Activated gamma-delta T cell (primary cell): ENCODE measurements at places on chromosomes 3 and 15.

- DNase-seq, result no peak
Measured at GRCh38 chr15:33742800-33743199, 225.5 kb upstream of the CHRM5 start.

- no peak for DNase-seq
Measured at GRCh38 chr3:123807820-123808219, 76.3 kb downstream of the MYLK start.

DNA sequence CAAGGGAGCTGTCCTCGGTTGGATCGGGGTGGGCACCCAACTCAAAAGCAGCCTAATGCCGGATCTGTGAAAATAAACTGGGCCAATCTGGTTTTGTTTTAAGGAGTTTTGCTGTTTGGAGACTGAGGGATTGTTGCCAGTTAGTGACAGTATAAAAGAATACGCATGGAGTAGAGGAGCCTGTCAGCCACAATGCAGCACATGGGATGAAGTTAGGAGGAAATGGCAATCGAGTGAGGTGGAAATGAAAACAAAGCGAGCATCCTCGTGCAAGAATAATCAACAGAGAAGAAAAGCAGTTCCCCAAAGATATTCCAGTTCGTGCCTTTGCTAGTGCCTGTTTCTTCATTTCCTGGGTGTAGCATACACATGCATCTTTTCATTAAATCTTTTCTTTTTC lies 108.4 kb upstream of the RORA start:
- no peak for DNase-seq

- DNase-seq, result no peak
Measured at GRCh38 chr15:81411051-81411450, 37.0 kb upstream of the TMC3 start.

DNA sequence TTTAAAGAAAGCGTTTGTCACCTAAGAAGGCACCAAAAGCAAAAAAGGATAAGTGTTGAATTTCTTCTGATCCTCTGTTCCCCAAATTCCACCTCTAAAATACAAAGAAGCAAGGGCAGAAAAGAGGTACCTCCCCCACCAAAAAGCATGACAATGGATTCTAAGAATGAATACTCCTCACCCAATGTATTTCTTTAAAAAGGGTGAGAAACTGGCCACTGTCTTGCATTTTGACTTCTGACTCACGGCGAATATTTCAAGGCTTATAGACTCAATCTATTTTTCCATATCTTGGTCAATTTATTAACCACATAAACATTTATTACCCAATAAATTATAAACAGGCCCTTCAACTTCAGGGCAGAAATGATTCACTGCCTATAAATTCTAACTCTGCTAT lies 131.1 kb downstream of the NR1I2 start:
- no peak for DNase-seq

- DNase-seq, result no peak
Measured at GRCh38 chr3:81816473-81817250, 55.2 kb upstream of the GBE1 start.

DNA sequence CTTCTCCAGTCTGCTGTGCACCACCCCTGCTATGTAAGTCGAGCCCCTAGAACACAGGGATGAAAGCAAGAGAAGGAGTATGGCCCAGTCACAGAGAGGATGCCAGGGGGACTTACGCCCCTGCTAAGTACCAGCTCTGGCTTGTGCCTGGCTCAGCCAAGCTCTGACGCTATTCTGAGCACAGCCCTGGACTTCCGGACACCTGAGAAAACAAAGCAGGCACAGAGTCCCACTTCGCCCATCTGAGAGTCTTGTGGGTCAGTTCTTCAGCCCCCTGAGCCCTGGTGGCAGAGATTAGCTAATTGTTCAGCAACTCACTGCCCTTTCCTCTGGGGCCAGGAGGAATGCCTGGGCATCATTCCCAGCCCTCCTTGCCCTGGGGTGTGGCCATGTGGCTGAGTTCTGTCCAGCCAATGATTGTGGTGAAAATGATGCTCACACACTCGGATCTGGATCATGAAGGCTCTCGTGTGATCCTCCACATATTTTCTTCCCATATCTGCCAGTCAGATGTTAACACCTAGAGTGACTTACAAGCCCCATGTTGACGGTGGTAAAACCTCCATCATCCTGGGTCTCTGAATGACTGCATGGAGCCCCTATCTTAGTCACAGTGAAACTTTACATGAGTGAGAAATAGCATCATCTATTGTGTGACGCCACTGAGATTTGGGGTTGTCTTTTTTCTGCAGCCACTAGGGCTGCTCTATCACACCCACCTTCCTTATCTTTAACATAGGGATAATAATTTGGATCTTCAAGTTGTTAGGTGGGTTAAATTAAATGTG lies 105.7 kb downstream of the TPRA1 start:
- DNase-seq, result no peak

DNA sequence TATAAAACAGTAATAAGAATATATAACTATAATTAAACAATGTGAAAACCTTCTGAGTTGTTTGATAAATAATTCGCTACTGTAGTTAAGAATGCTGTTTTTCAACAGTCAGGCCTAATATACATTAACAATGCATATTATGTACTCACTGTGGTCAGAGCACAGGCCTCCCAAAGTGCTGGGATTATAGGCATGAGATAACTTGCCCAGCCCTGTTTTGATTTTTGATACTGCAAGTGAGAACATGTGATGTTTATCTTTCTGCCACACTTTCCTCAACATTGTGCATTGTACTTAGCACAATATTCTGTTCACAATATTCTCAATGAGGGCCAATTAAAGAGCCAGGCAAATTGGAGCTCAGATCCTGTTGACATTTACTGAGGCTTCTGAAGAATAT lies 274.5 kb upstream of the RARB start:
- DNase-seq, result no peak

DNA sequence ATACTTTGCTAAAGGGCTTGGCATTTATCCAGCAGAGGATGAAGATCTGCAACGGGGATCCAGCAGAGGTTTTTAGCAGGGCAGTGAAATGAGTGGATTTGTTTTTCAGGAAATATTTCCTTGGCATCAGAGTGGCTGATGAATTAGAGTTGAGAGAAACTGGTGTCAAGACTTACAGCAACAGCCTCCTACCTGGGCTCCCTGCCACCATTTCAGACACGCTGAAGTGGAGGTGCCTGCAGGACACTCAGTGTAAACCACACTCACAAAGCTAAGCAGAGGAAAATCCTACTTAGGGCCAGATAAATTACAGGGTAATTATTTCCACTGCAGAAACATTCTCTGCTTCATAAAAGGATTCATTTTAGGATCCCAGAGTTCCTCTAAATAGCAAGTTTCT lies 519.7 kb downstream of the FGF12 start:
- DNase-seq, result no peak

DNA sequence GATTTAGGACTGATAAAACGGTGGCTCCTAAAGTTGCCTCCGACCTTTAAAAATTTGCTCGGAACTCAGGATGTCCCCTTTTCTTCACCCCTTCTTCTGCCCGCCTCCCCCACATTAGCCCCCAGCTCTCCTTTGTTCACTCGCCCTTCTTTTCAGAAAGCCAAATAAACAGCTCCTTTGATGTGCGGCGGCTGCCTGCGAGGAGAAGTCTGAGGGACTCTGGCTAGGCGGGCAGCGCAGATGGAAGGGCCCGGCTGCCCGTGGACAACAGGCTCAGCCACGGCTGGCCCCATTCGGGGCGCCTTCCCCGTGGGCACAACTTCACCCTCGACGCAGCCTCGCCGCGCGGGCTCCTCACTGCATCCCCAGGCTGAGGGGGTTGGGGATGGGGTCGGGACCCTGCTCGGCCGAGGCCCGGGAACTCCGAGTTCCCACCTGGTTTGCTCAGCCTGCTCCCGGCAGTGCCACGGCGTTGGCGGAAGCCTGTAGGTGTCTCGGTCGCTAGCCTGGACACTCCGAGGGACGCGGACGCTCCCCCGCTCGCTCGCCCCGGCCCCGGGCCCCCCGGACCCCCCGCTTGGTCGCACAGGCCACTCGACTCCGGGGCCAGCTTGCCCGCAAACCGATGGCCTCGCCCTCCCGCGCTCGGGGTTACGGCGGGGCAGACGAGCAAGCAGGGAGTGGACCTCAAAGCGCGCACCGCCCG lies 897 bp upstream of the TLE3 start:
- DNase-seq, result no peak

DNA sequence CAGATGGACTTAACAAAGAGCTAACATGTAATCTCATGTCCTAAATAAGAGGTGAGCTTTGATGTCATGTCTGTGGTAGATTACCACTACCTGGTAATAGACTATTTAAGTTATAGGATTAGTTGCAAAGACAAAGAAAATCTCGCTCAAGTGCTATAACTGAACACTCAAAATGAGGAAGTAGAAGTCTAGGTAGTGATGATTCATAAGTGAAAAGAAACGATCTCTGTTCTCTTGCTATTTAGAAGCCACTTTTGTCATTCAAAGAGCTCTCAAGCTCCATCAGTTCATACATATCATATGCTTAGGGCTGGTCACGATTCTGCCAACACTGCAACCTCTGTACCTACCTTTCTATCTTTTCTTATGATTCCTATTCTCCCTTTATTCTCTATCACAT lies 110.9 kb downstream of the EDEM1 start:
- DNase-seq, result no peak

DNA sequence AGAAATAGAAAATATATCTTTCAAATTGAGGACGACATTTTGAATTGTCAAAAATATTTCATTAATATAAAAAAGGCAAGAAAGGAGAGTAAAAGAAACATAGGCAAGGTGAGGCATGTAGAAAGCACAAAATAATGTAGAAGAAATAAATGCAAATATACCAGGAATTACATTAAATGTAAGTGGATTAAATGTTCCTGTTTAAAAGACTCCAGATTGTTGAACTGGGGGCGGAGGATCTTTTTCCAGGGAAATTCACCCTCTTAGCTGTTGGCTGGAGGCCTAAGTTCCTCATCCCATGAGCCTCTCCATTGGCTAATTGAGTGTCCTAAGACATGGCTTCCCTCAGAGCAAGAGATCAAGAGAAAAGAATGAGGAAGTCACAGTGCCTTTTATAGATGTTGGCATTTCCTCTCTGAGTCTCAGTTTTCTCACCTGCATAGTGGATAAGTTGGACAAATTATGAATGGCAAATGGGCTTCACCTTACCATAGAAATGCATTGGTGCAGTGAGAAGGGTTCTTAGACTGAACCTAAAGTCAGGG lies 147.4 kb upstream of the SMAD3 start:
- no peak for DNase-seq

DNA sequence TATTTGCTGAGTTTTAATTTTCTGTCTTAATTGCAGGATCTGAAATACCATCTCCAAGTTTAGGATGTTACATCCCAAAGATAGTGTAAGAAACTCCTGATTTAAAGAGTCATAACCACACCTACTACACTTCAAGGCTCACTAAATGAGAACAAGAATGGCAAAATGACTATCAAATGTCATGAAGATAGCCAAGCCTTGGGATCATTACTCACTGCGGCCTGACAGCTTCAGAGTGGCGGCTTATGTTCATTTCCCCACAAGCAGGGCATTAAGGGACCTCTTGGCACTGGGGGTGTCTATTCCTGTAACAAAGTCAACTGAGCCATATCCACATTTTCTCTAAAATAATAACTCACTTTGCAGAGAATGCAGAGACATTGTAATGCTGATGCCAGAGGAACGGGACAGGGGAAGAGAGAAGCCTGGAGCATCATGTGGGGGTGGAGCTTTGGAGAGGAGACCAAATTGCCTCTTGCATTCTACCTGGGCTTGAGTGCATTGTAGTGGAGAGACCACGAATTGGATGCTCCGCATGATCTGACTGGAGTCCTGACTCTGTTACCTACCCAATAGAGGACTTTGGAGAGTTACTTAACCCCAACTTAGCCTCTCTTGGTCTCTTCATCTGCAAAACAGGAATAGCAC lies 219.2 kb downstream of the OPA1 start:
- no peak for DNase-seq

- DNase-seq, result no peak
Measured at GRCh38 chr3:150050510-150050909, 79.8 kb upstream of the PFN2 start.

GRCh38 chr3:78660957-78661356 lies 1106.8 kb downstream of the ROBO1 start:
- DNase-seq, result no peak

DNA sequence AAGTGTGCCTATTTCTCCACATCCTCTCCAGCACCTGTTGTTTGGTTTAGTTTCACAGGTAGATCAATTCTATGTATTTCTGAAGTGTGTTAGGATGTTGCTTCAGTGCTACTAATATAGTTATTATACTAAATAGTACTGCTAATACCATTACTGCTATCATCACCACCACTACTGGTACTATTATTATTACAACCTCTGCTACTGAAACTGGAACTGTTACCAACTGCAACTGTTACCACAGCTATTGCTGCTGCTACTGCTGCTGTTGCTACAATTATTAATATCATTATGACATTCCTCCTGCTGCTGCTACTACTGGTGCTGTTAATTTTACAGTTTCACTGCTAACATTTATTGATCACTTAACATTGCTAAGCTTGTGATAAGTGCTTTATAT lies 8.3 kb upstream of the LMOD3 start:
- no peak for DNase-seq

- no peak for DNase-seq
Measured at GRCh38 chr3:13656584-13657301, 107.8 kb downstream of the FBLN2 start.

DNA sequence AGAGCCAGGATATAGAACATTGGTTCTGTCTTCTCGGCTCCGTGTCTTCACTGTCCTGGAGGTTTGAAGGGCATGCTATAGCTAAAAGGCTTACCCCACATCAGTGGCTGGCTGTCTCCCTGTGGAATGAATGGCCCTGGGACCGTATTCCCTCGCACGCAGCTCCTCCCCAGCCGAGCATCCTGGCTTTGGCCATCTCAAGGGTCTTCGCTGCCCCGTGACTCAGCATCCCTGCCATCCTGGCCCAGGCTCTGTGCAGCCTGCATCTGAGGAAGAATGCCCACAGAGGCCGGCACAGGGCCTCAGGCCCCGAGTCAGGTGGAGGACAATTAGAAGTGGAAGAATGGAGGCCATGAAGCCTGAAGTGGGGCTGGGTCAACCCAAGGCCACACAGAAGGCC lies 11.0 kb downstream of the LOXL1 start:
- DNase-seq, result no peak

- no peak for DNase-seq
Measured at GRCh38 chr3:100756441-100756840, 47.1 kb downstream of the TFG start.

DNA sequence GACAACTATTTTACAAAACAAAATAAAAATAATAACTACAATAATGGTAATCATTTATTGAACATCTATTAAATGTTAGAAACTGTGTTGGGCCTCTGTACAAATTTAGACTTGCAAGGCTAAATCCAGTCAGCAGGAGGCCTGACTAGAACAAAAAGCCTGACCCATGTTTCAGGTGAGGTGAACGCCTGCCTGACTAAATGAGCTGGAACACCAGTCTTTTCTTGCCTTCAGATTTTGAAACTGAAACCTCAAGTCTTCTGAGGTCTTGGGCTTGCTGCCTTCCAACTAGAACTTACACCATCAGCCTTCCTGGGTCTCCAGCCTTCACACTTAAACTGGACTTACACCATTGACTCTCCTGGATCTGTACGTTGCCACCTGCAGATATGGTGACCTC lies 706.9 kb downstream of the TBL1XR1 start:
- no peak for DNase-seq

DNA sequence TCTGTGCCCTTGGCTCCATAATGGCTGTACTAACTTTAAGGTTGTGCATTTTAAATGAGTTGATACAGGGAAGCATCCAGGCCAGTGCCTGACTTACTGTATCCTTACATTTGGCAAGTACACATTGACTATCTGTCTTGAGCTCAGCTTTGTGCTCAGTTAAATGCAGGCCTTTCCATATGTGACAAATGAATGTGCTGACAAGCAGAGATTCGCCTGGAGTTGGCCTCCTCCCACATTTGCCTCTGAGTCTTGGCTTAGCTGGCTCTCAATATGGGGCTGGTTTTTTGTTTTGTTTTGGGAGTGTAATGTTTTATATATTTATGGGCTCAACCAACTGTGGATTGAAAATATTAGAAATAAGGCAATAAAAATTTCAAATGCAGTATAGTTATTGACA lies 29.7 kb downstream of the TRIM71 start:
- DNase-seq, result no peak
